ENCODE measurements at places on chromosomes 13 and 19.

DNA sequence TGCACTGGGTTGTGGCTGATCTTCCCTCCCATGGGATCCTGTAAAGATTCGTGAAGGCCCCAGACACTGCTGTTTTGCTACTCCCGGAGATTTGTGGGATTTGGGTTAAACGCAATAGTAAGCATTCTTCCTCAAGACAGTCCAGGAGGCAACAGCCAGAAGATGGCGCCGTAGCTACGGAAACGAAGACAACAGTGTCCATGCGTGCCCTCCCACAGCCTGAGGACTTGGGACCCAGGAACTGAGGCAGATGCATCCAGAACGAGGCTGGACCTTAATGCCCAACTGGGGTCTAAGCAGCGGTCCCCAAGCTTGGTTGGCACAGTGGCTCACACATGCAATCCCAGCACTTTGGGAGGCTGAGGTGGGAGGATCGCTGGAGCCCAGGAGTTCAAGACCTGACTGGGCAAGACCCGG lies 57.6 kb upstream of the ZNF507 start:
- DNase-seq = no peak

GRCh38 chr13:30033681-30034457 lies 183.5 kb upstream of the UBL3 start:
- DNase-seq = no peak

- peak; percentile 48 for DNase-seq
Observed at GRCh38 chr19:7926021-7926726, at the start of gene CTXN1. Gene CTXN1 (minus strand): TSS chr19:7926135. CDS start chr19:7925538, 597 bp downstream.

DNA sequence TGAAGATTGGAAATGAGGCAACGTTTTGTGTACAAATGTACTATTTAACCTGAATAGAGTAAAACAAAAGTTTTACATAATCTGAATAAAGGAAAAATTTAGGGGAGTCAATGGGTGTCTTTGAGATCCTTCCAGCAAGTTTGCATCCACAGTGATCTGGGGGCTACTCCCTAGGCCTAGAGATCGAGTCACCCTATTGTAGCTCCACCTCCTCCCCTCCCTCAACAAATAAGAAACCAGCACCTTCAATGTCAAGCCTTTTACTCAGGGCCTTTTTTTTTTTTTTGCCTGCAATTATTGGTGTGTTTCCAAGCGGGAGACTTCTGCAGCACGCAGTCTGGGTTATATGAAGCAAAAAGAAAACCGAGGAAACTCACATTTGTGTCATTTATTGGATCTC lies 16.3 kb upstream of the RAP2A start:
- DNase-seq = no peak

- DNase-seq = no peak
Observed at GRCh38 chr19:14439014-14439413, 5.9 kb downstream of the PKN1 start.

- no peak for DNase-seq
Observed at GRCh38 chr13:93736909-93737308, 510.3 kb downstream of the GPC6 start.

DNA sequence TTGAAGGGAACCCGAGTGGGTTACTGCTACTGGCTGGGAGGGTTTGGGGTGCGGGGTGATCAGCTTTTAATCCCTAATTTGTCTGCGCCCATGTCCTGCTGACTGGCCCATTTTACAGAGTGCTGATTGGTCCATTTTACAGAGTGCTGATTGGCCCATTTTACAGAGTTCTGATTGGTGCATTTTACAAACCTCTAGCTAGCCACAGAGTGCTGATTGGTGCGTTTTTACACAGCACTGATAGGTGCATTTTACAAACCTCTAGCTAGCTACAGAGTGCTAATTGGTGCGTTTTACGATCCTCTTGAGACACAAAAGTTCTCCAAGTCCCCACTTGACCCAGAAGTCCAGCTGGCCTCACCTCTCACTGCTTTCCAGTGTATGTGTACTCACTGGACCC lies 43.2 kb downstream of the MTMR6 start:
- DNase-seq = no peak

DNA sequence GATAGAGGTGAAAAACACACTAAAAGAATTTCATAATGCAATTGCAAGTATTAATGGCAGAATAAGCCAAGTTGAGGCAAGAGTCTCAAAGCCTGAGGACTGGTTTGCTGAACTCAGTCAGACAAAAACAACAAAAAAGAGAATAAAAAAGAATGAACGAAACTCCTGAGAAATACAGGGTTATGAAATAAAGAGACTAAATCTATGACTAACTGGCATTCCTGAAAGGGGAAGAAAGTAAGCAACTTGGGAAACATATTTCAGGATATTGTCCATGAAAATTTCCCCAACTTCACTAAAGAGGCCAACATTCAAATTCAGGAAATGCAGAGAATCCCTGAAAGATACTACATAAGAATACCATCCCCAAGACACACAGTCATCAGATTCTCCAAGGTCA lies 47.8 kb downstream of the UBL3 start:
- DNase-seq = no peak

DNA sequence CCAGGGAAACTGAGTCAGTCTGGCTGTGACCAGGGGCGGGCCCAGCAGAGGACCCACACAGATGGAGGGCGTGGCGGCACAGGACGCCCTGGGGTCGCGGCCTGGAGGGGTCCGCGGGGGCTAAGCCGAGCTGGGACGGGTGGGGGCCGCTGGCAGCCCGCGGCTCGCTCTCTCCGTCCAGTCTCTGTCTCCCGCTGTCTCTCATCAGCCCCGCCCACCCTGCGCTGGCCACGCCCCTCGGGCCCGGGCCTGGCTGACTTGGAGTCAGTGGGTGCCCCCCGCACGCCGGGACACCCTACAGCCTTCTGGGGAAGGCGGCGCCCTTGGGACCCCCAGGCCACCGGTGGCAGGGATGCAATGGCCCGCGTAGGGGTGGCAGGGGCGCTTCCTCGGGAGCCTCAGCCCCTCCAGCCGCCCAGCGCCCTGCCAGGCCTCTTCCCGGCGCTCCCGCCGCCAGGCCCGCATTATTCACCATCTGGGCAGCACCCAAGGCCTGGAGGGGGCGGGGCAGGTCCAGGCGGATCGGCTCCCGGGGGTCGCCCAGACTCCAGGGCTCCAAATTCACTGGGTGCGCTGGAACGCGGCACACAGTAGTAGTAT lies at the start of gene TBXA2R:
TBXA2R (minus strand) TSS at position 186 of the 600 bp plus-strand sequence. CDS start 6,241 bp downstream, outside the sequence.
- no peak for DNase-seq

DNA sequence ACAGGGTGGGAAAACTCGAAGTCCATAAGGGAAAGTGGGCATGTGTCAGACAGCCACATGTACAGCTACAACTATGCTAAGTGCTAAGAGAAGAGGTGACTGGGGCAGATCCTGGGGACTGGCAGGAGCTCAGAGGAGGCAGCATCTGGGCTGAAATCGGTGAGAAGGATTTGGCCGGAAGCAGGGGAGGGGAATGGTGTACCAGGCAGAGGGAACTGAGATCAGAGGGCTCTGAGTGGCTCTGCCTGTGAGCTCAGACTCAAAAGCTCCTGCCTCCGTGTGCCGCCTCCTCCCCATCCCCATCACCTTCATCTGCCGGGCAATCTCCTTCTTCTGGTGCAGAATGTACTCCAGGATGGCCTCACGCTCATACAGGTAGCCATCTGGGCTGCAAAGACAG lies 21.8 kb downstream of the NOSIP start:
- no peak for DNase-seq

GRCh38 chr13:95233026-95233635 lies 68.1 kb downstream of the ABCC4 start:
- DNase-seq = no peak

DNA sequence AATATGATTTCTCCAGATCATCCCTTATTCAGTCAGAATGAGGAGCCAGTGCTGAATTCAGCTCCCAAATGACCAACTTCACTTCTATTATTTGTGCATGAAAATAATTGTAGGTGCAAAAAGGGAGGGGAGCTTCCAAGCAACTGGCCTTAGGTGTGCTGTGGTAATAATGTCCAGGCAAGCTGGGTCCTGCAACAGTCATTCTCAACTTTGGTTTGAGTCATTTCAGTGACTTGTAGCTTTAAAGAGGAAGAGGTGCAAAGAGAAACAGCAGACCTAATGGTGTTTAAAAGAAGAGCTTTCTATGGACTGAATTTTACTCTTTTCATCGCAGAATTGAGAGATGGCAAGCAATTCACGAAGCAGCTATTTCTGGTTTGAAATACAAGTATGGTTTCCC lies 29.2 kb upstream of the FGF9 start:
- no peak for DNase-seq

- no peak for DNase-seq
Observed at GRCh38 chr13:38648912-38649311, 38.0 kb upstream of the FREM2 start.

GRCh38 chr19:58406818-58407657 lies 1.4 kb upstream of the ZNF584 start:
- no peak for DNase-seq

- no peak for DNase-seq
Observed at GRCh38 chr19:23925285-23925684, 10.6 kb downstream of the ZNF726 start.

DNA sequence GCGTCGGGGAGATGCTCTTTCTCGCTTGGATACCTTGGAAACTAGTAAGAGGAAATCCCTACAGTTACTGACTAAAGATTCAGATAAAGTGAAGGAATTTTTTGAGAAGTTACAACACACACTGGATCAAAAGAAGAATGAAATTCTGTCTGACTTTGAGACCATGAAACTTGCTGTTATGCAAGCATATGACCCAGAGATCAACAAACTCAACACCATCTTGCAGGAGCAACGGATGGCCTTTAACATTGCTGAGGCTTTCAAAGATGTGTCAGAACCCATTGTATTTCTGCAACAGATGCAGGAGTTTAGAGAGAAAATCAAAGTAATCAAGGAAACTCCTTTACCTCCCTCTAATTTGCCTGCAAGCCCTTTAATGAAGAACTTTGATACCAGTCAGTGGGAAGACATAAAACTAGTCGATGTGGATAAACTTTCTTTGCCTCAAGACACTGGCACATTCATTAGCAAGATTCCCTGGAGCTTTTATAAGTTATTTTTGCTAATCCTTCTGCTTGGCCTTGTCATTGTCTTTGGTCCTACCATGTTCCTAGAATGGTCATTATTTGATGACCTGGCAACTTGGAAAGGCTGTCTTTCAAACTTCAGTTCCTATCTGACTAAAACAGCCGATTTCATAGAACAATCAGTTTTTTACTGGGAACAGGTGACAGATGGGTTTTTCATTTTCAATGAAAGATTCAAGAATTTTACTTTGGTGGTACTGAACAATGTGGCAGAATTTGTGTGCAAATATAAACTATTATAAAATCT lies 2.7 kb upstream of the KCNRG start:
- no peak for DNase-seq

GRCh38 chr19:16661480-16662034 lies 618 bp downstream of the TMEM38A start:
- DNase-seq = peak; percentile 2

DNA sequence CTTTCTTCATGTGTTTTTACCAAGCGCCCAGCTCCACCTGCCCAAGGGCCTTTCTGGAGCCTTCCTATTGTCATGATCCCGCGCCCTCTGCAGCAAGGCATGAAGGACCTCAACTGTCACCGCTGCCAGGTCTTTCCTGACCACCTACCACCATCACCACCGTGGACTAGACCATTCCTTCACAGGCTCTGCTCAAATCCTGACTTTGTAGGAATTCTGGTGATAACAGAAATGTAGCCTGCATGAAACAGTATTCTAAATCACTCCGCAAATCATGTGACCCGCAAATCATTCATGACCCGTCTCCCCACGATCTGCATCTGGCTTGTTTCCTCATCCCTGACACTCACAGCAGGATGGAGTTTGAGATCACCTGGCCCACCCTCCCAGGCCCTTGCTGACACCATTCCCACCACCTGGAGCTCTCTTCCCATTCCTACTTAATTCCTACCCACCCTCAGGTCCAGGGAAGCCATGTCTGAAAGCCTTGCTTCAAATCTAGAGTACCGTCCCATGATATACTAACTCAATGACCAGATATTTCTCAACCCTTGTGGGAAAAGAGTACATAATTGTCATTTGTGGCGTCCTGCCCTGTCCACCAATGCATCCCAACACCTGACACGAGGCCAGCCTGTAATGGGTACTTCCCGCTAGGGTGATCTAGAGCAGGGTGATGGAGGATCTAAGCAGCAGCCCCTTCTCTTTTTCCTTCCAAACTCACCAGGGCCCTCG lies 1.3 kb downstream of the UBE2S start:
- no peak for DNase-seq

DNA sequence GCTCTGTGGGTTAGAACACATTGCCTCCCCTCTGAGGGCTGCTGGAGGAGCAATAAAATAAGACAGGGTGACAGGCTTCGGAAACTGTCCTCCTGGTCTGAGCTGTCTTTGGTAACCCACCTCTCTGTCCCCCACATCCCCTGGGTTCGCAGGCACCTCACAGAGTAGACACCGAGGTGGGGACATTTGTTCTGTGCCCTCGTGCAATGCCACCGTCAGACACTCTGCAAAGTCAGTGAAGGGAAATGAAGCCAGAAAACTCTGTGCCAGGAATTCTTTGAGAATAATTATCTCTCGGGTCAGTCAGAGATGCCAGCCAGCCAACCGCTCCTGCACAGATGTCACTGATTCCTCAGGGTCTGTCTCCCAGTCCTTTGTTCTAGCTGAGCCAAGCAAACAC lies 493.6 kb downstream of the FOXO1 start:
- DNase-seq = no peak

GRCh38 chr19:3068071-3068470 lies 5.8 kb upstream of the TLE5 start:
- peak; percentile 86 for DNase-seq

- no peak for DNase-seq
Observed at GRCh38 chr13:38947054-38947453, 43.6 kb downstream of the STOML3 start.

GRCh38 chr13:75415694-75416093 lies 66.3 kb downstream of the TBC1D4 start:
- DNase-seq = no peak

- DNase-seq = peak; percentile 20
Observed at GRCh38 chr13:72062566-72062965, 195.6 kb upstream of the DACH1 start.

DNA sequence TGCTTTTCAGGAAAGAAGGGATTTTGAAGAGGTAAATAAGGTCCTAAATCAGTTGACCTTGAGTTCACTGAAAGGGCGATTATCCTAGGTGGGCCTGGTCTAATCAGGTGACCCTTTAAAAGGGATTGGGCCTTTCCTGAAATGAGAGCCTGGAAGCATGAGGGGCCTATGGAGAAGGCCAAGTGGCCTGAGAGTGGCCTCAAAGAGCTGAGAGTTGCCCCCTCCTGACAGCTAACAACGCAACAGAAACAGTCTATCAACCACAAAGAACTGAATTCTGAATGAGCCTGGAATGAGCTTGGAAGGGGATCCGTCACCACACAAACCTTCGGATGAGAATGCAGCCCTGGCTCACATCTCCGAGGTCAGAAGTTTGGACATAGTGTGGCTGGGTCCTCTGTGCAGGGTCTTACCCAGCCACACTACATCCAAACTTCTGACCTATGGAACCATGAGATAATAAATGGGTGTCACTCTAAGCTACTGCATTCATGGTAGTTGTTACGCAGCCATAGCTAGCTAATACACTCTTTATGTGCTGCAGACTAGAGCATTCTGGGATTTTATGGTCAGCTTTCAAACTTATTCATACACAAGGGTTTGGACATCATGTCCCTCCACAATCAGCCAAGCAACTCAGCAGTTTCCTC lies 72.0 kb downstream of the GNG7 start:
- no peak for DNase-seq

All from NCI-H2081 (cell line).